Mucosa of gallbladder (tissue), 1 donor: ENCODE measurements at places on chromosomes 11 and 22. TPM values are rescaled to one million over a fixed set of nuclear protein-coding genes. Genes with fewer than 3 reads are reported as not detected.

The MMP12 gene
- 1.7 TPM for total RNA-seq

The RBMXL2 gene
- total RNA-seq = not detected

The TMEM223 gene
- 19.9 TPM for total RNA-seq

The HMBS gene
- total RNA-seq = 12.3 TPM

The SLC22A12 gene
- not detected for total RNA-seq

The SGSM1 gene
- 6.8 TPM for total RNA-seq

The THY1 gene
- 17.8 TPM for total RNA-seq

The ZBTB3 gene
- 21.4 TPM for total RNA-seq

DNA sequence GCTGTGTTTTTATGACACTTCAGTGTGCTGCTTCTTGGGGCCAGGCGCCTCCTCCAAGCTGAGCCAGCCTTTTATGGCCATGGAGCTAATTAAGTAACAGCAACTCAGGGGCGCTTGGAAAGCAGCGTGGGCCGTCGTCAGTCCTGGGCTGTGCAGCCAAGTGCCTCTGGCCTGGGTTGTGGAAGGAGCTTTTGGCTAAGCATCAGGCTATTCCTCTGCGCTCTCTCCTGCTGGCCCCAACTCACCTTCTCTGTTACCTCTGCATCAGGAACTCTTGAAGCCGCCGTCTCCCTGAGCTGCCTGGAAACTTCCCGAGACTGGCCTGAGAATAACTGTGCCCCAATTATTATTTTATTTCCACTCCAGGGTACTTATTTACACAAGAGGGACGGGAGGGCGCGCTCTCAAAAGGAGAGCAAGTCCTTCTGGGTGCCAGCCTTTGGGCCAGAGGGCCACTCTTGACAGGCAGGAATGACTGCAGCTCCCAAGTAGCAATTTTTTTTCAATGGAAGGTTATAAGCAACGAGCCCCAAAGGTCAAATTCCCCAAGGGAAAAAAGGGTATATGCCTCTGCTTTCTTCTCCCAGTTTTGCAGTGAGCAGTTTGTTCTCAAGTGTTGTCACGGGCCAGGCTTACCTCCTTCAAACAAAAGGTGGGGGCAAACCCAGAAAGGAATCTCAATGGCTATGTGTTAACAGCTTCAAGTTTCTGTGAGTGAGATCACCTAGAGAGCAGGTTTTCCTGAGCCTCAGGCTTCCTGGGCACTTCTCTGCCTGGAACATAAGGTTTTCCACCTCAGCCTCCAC is 38.5 kb upstream of the NAV2 start:
- peak; percentile 36 for DNase-seq

GRCh38 chr22:20792966-20793728 is 19.2 kb downstream of the SERPIND1 start:
- no peak for DNase-seq

- DNase-seq = no peak
These were observed 174.7 kb downstream of the MN1 start for GRCh38 chr22:27626675-27627443.

DNA sequence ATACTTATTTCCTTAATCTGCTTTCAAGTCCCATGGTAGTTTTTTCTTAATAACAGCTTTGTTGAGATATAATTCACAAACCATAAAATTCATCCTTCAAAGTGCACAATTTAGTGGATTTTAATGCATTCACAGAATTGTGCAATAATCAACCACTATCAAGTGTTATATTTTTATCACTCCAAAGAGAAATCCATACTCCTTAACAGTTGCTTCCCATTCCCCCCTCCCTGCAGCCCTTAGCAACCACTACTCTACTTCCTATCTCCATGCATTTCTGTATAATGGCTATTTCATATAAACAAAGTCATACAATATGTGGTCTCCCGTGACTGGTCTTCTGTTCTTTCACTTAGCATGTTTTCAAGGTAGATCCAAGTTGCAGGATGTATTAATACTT is 18.8 kb upstream of the NUP50 start:
- DNase-seq = no peak

DNA sequence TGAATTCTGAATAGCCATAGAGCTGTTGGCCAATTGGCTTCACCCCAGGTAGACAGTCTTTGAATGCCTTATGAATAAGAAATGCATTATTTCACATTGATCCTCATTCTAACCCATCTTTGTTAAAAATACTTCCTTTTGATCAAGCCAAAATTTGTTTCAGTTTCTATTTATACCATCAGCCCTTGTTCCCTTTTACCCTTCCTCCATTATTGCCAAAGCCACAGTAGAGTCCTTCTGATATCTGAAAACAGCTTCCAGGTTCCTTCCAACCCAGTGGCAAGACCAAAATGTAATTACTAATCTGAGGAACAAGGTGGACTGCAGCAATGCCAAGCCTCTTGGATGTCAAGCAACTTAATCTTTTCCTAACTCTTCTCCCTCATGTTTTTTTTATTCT is 458.8 kb downstream of the BUD13 start:
- no peak for DNase-seq

GRCh38 chr11:9704620-9705019 is 40.7 kb downstream of the SWAP70 start:
- DNase-seq = no peak

DNA sequence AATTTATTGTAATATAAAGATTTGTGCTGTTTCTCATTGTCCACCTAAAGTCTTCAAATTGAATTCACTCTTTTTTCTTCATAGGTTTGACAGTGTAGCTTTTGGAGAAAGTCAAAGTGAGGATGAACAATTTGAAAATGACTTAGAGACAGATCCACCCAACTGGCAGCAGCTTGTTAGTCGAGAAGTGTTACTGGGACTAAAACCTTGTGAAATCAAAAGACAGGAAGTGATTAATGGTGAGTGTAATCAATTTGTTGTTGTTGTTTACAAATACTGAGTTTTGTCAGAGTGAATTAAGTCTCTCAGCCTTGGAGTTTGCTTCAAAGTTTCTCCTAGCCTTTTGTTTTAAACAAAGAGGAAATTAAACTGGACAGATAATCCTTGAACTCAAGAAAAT is 53.6 kb upstream of the GRIK4 start:
- DNase-seq = no peak

DNA sequence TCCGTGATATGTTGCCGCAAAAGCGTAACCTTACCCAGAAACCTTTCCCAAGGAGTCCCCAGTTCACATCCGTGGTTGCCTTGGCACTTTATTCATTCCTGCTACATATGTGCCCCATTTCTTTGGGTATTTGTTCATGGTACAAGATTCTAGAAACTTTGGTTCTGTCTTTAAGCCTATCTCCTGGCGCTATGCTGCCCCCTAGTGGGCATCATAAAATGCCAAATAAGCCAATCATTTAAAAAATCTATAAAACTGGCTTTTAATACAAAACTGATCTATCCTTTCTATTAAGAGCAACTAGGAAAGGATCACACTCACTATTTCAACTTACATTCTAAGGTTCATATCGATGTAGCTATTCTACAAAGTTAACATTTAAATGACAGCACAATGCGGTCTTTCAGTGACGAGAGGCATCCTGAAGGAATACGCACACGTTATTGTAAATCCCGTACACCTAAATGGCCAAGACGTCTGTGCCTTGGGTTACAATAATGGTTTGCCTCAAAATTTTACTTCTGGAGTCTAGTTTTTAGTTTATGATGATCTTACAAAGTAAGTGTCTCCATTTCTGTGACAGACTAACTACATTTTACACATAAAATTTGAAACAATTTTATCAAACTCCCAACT is 16.2 kb downstream of the PIWIL3 start:
- peak; percentile 64 for DNase-seq

- DNase-seq = peak; percentile 85
These were observed 26.9 kb downstream of the SIK3 start for GRCh38 chr11:117071344-117071787.

DNA sequence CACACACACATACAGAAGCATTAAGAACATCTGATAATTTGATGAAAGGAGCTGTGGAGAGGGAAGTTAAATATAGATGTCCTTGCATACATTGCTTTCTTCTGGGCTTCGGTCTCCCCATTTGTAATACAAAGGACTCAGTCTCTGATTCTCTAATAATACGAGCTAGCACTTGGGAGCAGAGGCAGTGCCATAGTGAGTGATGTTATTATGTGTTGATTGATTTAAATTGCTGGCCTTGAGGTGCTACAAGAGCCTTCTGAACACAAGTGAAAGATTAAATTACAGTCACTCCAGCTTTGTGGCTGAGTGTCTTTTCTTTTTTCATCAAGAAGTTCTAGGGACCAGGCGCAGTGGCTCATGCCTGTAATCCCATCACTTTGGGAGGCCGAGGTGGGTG is 61.5 kb upstream of the HMGXB4 start:
- no peak for DNase-seq

DNA sequence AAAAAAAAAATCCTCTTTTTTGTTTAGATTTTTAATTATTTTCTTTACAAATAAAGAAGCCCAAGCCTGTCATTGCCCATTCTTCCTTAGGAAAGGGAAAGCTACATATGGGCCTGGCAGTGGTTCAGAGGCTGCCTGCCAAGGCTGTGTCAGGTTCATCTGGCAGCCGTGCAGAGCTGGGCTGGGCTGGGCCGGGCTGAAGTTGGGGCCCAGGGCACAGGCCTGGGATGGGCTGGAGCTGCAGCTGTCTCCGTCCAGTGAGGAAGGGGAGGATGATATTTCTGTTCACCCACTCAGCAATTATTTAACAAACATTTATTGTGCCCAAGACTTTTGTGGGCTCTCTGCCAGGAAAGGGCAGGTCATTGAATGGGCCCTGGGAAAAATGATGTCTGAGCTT is 4.6 kb downstream of the PRR5L start:
- DNase-seq = peak; percentile 80

- peak; percentile 56 for DNase-seq
These were observed 684 bp downstream of the TNFRSF13C start for GRCh38 chr22:41925783-41926460.

- no peak for DNase-seq
These were observed 142.2 kb downstream of the ST3GAL4 start for GRCh38 chr11:126497581-126498122.

DNA sequence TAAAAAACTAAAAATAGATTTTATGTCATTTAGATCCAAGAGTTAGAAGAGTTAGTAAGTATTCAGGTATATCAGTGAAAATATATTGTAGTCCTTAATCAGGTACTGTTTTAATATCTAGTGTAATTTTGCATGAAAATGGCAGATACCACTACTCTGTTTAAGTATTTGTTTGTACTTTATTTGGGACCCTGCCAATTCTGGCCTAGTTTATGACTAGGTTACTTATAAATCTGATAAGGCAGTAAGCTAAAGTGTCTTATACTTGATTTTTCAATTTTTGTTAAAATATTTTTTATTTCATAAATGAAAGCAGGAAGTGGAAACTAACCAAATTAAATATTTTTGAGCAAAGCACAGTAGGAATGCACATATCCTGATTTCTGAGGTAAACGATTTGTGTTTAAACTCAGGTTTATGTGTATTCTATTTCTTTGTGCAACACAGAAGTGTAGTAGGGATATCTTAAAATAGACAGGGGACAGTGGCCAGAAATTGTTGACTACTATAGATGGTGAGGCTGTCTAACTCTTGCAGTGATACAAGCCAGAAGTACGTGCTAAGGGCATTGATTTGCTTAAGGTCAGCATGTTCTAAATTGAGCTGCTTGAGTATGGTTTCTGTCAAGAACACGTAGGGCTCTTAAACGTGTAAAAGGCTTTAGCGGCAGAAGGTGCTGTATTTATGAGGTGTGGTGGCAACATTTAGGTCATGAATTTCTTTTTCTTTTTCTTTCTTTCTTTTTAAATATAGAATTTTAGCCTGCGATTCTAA is 34.0 kb downstream of the HIPK3 start:
- DNase-seq = peak; percentile 34

GRCh38 chr11:74756571-74756970 is 7.9 kb downstream of the RNF169 start:
- no peak for DNase-seq

- no peak for DNase-seq
These were observed 8.6 kb downstream of the TCN1 start for GRCh38 chr11:59857439-59858434.

DNA sequence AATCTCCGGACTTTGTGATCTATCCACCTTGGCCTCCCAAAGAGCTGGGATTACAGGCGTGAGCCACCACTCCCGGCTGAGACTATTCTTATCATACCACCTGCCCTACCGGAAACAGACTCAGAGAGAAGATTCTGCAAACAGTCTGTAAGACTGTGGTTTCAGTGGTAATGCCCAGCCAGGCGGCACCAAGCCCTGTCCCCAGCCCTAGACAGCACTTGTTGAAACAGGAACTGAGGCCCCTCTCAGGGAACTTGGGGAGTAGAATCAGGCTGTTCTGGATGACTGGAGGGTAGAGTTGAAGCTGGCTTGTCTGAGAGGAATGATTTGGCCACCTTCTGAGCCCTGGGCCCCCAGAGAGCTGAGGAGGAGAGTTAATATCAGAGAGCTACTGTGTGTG is 1.3 kb upstream of the INSC start:
- no peak for DNase-seq

- peak; percentile 13 for DNase-seq
These were observed 28.9 kb downstream of the THOC5 start for GRCh38 chr22:29524442-29525191.

DNA sequence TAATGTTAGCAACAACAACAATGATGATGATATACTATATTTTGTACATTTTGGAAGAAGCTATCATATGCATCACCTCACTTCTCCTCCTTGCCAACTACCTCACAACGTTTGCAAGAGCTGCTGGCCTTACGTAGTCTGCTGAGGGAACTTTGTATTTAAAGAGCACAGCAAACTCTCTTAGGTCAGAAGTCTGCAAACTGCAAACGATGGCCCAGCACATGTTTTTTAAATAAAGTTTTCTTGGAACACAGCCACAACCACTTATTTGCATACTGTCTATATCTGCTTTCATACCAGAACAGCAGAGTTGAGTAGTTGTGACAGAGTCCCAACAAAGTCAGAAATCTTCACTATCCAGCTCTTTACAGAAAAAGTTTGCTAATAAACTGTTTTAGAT is 261.7 kb downstream of the TENM4 start:
- no peak for DNase-seq

GRCh38 chr11:34620820-34621792 is at the start of gene EHF:
TSS of gene EHF (plus strand) at chr11:34621093. CDS start at chr11:34642631, 21,538 bp downstream.
- peak; percentile 61 for DNase-seq

- DNase-seq = no peak
These were observed 38.7 kb downstream of the TMEM45B start for GRCh38 chr11:129854232-129854805.

- DNase-seq = no peak
These were observed 24.6 kb downstream of the RCN1 start for GRCh38 chr11:32115446-32115845.

DNA sequence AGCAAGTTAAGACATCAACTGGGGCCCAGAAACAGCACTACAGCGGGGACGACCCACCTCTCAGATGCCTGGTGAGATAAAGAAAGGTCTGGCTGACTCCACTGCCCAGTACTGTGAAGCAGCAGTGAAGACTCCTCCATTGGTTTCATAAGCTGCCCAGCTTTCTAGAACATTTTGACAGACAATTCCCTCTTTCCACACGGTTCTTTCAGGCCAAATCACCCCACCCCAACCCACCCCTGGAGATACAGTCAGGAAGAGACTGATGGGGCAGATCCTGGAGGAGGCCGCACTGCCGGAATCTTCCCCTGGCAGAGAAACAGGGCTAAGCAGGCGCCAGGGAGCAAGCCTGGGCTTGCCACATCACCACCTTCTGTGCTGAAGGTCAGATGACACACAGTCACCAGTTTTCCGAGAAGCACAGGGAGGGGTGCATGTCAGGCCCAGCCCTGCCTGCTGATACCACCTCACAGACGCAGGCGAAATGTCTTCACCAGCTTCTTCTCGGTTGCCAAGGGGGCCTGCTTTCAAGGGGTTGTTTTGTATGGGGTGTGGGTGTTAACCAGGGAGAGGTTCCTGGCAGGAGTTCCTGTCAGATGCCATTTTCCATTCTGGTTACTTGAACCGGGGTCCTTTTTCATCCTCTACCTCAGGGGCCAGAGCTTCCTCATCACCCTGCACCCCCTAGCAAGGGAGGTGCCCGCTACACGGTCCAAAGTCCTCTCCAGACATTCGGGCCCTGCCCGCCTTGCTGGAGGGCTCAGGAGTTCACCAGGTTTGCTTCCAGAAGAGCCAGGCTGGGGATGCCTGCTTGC is 1.4 kb upstream of the NEAT1 start:
- DNase-seq = peak; percentile 96
